MG63 (cell line): ENCODE measurements at places on chromosomes 11 and 22. TPM values are rescaled to one million over a fixed set of nuclear protein-coding genes. Genes with fewer than 3 reads are reported as not detected.

Gene KLHDC7B
- not detected in 2 replicates for total RNA-seq

GRCh38 chr22:42692239-42693054 lies 28.2 kb downstream of the A4GALT start:
- DNase-seq: no peak

GRCh38 chr22:41180926-41181325 lies 24.2 kb upstream of the L3MBTL2 start:
- no peak for DNase-seq

Gene ACRV1
- total RNA-seq: not detected in 2 replicates

GRCh38 chr11:2561696-2562581 lies 117.1 kb downstream of the KCNQ1 start:
- DNase-seq: no peak

DNA sequence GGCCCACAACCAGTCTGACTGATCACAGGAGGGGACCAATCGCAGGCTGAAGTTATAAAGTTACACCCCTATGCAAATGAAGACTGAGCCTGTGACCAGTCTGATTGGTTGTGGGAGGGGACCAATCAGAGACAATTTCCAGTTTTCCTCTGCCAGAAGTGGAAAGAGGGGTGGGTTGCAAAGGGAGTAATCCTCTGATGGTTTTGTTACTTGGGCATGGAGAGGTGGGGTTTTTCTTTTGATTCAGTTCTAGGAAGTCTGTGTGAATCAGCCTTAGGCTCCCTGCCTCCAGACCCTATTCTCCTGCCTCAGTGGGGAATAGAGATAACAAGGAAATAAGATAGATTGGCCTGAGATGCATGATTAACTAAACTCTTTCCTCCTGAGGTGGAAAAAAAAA lies 9.9 kb downstream of the OR6M1 start:
- DNase-seq: no peak

DNA sequence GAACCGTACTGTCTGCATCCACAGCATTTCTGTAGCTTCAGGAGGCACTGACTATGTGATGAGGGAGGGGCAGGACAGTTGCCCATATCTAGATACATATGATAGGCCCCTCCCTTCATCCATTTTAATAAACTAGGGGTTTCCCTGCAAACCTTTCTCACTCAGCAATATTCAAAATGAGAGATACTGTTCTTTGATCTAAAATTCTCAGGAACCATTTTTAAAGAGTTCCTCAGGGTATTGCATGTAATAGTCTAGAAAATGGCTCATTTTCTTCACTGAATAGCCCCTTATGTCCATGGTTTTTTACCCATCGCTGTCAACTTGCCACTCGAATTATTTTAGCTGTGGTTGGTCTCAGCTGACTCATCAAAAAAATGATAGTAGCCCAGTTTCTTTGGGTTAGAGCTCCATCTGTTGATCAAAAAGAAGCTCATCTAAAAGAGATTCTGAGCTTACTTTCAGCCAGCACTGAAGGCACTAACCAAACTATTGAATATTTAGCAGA lies 37.0 kb upstream of the DNAJB7 start:
- DNase-seq: no peak

Gene C22orf31
- not detected in 2 replicates for total RNA-seq

- DNase-seq: no peak
These were observed 12.3 kb upstream of the SH3BP1 start for GRCh38 chr22:37627121-37627520.

Gene PHLDA2
- 4.0 and 26.4 TPM in 2 replicates for total RNA-seq

DNA sequence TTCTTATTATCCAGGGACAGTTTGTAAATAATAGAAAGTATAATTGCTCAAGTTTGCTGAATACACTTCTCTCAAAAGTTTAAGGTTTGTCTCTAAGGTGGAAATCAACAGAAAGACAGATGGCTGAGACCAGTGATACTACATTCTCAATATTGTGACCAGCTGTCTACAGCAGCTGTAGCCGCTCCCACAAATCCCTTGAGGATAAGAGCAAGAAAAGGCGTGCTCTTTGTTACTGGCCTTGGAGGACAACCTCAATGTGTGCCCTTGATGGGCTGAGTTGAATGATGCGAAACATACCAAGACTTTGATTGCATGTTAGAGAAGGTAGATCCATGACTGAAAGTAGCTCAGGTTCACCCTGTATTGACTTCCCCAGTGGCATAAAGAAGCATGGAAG lies 6.1 kb downstream of the OR6M1 start:
- DNase-seq: no peak

DNA sequence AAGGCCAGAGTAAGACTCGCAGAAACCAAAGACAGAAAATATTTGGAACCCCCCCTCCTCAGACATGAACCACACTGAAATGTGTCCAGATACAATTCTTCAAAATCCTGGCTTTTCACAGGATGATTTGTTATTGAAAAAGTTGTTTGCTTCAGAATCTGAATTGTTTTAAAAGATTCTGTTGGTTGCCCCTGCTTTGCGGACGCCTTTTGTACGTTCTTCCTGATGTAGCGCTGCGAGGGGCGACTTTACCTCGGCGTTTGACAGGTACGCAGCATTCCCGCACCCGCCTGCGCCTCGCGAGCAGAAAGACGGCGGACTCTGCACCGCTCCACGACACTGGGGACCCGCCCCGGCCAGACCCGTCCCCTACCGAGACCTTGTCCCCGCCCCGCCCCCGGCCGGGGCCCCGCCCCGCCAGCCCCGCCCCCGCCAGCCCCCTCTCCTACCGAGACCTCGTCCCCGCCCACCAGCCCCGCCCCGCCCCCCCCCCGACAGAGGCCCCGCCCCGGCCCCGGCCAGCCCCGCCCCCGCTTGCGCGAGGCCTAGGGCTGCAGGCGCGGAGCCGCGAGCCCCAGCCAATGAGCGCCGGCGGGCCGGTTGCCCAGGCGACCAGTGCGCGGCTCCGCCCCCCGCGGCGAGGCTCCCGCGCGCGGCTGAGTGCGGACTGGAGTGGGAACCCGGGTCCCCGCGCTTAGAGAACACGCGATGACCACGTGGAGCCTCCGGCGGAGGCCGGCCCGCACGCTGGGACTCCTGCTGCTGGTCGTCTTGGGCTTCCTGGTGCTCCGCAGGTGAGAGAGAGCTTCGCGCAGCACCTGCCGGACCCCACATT lies at the start of gene GLB1L2:
GLB1L2 (plus strand) TSS at position 635 of the 835 bp plus-strand sequence; CDS start at position 709, 74 bp downstream.
- peak; percentile 49 for DNase-seq

DNA sequence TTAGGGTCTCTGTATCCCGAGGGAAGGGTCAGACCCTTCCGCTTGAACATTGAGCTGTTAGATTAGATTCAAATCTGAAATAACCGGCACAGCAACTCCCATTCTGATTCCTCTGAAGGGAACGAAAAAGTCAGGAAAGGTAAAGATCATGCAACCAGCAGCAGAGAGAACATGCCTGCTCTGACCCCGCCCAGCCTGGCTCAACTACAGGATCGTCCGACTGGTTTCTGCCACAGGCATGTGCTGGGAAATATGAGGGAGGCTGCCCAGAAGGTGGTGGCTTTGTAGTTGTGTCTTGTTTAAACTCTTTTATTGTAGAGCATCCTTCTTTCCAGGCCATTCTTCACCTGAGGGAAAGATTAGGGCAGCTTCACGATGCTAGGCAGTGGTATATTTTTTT lies 5.0 kb upstream of the MTNR1B start:
- no peak for DNase-seq

Gene NRXN2
- 4.2 and 12.7 TPM in 2 replicates for total RNA-seq

Gene CBLIF
- not detected in 2 replicates for total RNA-seq

DNA sequence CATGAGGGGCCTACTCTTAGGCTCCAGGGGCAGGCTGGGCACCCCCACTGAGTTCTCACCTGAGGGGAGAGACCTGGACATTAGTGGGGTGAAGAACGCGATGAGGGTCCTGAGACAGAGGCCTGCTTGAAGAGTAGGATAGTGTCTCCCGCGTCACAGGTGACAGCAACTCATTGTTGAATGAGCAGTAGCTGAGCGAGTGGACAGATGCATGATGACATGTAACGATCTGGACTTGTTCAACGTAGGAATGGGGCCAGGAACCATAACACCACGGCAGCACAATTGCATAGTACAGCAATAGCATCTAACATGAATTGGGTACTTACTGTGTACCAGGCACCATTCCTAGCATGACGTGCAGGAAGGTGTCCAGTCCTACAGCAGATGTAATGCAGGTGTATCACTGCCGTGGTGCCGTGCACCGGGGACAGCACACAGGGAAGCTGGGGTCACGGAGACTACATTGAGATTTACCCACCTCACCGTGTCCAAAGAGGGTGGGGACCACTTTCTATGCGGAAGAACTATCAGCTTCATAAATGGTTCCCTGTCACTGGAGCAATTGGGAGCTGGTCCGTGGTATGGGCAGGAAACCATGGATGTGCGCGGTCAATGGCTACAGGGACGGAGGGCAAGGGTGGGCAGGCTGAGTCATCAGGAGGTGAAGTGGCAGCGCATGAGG lies 1019.1 kb downstream of the TBC1D22A start:
- DNase-seq: no peak

DNA sequence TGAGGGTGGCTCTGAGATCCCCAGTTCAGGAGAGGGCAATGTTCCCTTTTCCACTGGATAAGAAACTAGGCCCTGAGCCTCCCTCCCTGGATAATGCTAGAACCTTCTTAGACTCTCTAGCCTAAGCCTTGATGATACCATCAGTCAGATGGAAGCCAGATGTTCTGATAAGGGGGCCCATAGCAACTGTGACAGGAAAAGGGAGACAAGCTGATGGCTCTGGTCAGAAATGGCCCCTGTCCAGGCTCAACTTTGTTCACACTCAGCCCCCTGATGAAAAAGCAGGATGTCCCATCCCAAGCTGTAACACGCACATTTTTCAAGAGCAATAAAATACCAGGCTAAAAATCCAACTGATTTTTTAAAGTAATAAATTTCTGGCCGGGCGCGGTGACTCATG lies 7.2 kb upstream of the OAF start:
- no peak for DNase-seq

DNA sequence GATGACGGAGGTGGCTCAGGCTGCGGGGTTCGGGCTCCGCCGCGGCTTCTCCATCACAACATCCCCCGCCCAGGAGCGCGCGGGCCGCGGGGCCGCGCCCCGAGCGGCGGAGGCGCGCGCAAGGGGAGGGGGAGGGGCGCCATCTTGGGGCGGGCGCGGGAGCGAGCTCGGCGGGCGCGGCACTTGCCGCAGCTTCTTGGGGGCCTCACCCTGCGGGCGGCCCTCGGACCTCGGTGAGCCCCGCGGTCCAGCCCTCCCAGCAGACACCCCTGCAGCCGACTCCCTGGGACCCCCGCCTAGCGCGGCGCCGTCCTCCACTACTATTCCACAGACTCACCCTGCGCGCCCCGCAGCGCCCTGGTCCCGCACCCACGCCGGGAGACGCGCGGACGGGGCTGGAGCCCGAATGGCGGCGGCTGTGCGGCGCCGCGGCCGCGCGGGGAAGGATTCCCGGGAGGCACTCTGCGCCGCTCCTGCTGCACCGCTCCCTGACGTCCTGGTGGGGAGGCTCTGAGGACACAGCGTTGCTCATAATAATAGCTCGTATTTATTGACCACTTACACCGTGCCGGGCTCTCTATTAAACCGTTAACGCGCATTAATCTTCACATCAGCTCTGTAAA lies at the start of gene APBB1:
APBB1 (minus strand) TSS at position 86 of the 623 bp plus-strand sequence. CDS start 7,747 bp downstream, outside the sequence.
- peak; percentile 40 for DNase-seq

DNA sequence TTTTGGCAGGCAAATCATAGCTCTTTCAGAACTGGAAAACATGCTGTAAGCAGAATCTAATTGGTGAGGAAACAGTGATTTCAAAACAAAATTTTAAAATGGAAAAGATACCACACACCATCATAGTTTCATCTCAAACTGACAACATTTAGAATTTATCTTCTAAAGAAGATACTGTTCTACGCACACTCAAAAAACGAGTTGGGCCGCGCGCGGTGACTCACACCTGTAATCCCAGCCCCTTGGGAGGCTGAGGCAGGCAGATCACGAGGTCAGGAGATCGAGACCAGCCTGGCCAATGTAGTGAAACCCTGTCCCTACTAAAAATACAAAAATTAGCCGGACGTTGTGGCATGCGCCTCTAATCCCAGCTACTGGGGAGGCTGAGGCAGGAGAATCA lies 44.2 kb upstream of the ADSL start:
- DNase-seq: no peak

DNA sequence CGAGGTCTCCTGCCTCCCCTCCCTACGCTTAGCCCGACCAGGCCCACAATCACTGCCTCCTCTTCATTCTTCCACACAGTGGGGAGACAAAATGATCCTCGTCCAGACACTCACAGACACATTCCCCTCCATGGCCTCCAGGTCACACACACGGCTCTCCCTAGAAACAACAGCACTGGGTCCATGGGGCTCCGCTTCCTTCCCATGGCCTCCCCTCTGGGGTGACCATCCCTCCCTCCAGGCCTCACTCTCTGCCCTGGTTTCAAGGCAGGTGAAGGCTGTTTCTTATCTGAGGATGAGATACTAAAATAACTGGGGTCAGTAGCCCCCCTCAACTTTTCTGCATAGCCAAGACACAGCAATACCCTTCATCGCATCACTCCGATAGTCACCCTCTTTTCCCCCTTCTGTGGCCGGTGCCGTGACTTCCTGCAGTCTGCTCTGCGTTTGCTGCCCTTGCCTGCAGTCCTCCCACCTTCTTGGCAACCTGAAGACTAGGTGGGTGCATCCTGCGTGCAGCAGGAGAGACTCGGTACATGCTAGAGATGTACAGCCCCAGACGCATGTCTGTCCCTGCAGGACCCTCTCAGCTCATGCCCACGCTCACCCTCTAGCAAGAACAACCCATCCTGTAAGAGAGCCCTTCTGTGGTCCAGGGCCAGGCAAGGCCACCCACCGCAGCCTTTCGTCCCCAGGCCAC lies 55.8 kb downstream of the CD6 start:
- DNase-seq: no peak

Gene OR5B21
- total RNA-seq: not detected in 2 replicates

DNA sequence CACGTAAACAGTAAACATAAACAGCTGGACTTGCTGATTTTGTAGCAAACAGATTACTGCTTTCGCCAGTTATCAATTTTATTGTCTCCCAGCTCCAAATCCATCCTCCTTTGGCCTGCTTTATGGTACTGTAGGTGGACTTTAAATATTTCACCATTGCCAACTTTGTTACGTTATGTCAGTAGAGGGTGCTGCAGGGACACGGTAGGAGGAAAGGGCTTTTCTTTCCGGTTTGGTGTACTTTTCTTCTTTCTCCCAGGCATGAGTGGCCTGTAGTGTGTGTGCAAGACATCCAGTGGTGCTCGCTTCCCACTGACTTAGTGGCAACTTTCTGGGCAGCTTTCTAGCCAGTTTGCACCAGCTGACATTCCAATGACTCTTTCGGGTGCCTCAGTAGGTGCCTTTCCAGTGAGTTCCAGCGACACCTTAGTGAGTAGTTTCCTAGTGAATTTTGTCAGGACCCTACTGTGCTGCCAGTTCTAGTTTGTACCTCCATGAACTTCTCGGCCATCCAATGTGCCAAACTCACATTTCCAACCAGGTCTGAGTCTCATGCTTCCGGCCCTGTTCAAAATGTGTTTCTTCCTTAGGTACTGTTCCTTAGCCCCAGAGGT lies 267.6 kb upstream of the TENM4 start:
- no peak for DNase-seq
